ENCODE measurements at places on chromosomes 16 and 17.

DNA sequence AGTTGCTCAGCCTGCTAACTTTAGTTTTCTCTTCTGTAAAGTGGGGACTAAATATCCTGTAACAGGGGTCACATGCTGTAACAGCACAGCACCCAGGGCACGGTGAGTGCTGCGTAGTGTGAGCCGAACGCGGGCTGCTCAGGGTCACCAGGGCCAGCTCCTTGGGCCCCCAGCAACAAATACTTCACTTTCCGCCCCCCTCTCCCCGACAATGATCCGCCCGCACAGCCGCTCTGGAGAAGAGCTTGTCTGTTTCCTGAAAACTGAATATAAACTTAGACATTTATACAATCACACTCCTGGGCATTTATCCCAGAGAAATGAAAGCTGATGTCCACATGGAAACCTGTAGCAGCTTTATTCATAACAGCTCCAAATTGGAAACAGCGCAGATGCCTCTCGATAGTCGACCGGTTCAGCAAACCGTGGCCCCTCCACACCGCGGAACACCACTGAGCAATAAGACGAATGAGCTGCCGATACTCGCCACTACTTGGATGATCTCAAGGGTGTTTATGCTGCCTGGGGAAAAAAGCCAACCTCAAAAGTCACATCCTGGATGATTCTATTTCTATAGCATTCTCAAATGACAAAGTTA lies 267.2 kb downstream of the PARN start:
- no peak for DNase-seq

GRCh38 chr17:57963149-57963511 lies 7.9 kb upstream of the CUEDC1 start:
- no peak for DNase-seq

GRCh38 chr17:69876757-69877156 lies 198.3 kb upstream of the KCNJ16 start:
- no peak for DNase-seq

- no peak for DNase-seq
Observed at GRCh38 chr16:14098081-14098480, 27.0 kb downstream of the MRTFB start.

- DNase-seq = no peak
Observed at GRCh38 chr17:50590946-50591737, 30.6 kb downstream of the CACNA1G start.

DNA sequence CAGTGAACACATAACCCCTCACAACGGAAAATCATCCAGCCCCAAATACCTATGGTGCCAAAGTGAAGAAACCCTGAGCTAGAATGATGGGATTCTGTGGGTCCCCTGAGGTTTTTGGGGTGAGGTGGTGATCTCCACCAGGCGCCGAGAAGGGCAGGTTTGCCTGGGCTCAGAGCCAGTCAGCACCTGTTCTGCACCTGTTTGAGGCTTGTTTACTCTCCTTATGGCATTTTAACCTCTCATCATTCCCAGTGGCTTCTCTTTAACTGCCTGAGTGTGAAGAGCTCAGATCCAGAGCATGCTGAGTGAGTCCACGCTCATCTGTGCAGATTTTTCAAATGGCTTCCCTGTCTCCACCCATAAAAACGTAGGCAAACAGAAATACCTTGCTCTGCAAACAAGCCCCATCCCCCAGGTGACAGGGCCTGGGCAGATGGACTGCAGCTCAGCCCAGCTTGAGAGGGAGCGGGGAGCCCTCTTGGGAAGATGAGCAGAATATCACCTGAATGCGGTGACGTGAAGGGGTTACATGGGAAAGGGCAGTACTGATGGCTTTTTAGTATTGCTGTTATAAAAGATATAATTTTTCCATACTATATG lies 40.1 kb upstream of the CLEC19A start:
- peak; percentile 38 for DNase-seq

GRCh38 chr17:7893187-7893880 lies 4.7 kb downstream of the CHD3 start:
- no peak for DNase-seq

DNA sequence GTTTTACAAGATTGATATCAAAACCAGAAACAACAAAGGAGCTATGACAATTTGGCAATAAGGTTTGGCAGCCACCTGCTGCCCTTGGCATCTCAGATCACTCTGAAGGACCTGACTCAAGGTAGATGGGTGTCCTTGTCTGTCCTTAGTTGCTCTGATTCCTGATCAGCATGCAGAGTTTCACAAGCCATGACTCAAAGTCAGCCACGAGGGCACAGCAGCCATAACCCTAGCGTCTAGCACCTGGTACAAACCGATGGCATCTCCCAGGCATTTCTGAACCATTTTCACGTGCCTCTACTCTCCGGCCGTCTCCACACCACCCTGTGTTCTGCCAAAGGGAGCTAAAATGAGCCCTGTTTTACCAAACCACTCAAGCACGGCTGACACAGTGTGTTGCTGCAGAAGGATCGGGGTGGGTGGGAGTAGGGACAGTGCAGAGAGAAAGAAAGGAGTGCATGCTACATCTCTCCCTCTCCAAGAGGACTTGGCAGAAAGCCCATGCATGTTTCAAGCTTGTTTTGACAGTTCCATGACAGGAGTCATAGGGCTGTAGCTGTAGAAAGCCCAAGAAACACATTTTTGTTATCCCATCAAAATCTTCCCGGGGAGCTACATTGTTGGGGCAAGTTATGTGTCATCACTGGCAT lies 297.3 kb downstream of the ABCC12 start:
- no peak for DNase-seq

- no peak for DNase-seq
Observed at GRCh38 chr16:75256696-75257343, 5.4 kb upstream of the BCAR1 start.

GRCh38 chr16:88853325-88853941 lies 3.3 kb downstream of the GALNS start:
- DNase-seq = no peak

DNA sequence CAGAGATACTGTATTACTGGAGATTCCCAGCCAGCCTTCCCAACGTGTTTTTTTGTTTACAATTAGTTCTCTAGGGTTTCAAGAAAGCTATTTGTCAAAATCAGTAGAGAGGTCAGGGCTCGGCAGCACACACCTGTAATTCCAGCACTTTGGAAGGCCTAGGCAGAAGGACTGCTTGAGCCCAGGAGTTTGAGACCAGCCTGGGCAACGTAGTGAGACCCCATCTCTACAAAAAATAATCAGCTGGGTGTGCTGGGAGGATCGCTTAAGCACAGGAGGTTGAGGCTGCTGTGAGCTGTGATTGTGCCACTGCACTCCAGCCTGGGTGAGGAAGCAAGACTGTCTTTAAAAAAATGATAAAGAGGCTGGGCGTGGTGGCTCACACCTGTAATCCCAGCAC lies 19.4 kb downstream of the CBX1 start:
- no peak for DNase-seq

- no peak for DNase-seq
Observed at GRCh38 chr16:72723781-72724180, 324.1 kb downstream of the ZFHX3 start.

DNA sequence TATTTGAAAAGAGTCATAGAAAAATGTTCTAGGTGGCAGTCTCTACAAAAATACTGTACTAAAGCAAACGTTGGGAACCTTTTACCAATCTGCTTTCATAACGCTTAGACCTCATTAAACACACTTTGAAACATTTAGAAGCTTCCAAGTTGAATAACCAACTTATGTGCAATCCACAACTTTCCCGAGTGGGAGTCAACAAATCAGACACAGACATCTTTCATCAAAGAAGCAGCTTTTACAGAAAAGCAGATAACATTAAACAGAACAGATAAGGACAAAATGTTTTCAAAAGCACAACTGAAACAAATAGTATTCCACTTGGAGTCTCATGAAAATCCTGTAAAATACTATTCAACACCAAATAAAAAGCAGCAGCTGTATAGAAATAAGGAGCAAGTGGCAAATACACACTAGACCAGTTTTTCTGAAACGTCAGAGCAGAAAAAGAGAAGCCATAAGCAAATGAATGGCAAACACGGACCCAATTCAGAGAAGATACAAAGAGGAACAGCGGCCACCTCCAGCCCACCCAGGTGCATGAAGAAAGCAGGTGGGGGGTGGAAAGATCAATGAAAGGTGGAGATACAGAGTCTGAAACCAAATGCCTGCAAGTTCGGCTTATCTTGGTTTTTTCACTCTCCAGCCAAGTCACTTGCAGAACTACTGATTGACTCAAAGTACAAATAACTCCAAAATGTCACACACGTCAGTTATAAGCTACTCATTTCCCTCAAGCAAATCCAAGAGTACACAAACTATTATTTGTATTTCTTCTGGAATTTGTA lies 18.4 kb upstream of the FBF1 start:
- no peak for DNase-seq

GRCh38 chr17:28887871-28888471 lies 9.6 kb downstream of the FLOT2 start:
- DNase-seq = no peak

GRCh38 chr16:11232852-11233726 lies 22.9 kb downstream of the SOCS1 start:
- DNase-seq = no peak

GRCh38 chr16:87895641-87896141 lies 26.4 kb upstream of the SLC7A5 start:
- DNase-seq = no peak

GRCh38 chr16:74625500-74626350 lies 18.8 kb upstream of the GLG1 start:
- no peak for DNase-seq

- DNase-seq = no peak
Observed at GRCh38 chr16:9122342-9122741, 30.9 kb downstream of the HAPSTR1 start.

DNA sequence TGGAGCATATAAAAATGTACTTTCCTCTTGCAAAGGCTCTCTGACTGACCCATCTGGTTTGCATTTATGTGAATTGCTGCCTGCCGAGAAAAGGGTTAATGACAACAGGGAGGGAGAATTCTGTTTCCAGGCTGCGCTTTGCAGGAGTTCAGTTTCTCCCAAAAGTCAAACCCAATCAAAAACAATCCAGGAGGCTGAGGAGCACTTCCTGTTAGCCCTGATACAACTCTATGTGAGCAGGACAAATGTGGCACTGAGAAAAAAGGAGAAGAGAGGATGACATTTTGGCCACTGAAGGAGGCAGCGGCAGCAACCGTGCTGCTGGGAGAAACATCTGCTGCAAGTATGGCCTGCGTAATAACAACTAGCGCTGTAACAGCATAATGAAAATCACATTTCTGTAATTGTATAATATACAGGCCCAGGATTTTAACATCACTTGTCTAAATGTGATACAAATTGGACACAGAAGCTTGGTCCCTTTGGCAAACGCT lies 26.8 kb upstream of the ELAC2 start:
- DNase-seq = no peak

GRCh38 chr17:37134050-37134449 lies 185.3 kb downstream of the AATF start:
- no peak for DNase-seq

- no peak for DNase-seq
Observed at GRCh38 chr16:12141073-12141951, 164.8 kb downstream of the SNX29 start.

GRCh38 chr17:17937201-17937853 lies 34.9 kb downstream of the TOM1L2 start:
- no peak for DNase-seq
